ENCODE measurements at places on chromosomes 5 and 9.

GRCh38 chr9:122133984-122134535 lies 25.5 kb downstream of the NDUFA8 start:
- no peak for DNase-seq

GRCh38 chr5:121199216-121199999 lies 652.3 kb upstream of the FTMT start:
- peak; percentile 57 for DNase-seq

- no peak for DNase-seq
These were observed at the start of gene CSF1R for GRCh38 chr5:150085950-150086715. Gene CSF1R, minus strand, starts transcription at chr5:150086554. Its CDS starts 127 bp downstream, at chr5:150086427.

DNA sequence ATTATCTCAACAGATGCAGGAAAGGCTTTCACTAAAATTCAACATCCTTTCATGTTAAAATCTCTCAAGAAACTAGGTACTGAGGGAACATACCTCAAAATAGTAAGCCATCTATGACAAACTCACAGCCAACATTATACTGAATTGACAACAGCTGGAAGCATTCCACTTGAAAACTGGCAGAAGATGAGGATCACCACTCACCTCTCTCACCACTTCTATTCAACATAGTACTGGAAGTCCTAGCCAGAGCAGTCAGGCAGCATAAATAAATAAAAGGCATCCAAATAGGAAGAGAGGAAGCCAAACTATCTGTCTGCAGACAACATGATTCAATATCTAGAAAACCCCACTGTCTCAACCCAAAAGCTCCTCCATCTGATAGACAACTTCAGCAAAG lies 203.6 kb upstream of the GRAMD2B start:
- no peak for DNase-seq

GRCh38 chr5:13985731-13986418 lies 41.4 kb upstream of the DNAH5 start:
- DNase-seq, result peak; percentile 99

DNA sequence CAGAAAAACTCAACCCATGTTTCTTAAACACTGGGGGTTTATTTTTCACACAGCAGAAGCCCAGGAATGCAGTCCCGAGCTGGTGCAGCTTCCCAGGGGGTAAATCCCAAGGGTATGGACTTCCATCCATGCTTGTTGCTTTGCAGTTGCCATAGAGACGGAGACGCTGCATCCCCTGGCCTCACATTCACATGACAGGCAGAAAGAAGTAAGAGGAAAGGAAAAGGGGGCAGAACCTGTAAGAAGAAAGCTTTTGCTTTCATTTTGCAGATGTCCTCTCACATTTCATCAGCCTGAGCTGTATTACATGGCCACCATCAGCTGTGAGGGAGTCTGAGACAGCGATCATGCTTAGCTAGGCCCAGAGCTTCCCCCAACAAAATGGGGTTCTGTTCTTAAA lies 321.0 kb downstream of the AGTPBP1 start:
- no peak for DNase-seq

DNA sequence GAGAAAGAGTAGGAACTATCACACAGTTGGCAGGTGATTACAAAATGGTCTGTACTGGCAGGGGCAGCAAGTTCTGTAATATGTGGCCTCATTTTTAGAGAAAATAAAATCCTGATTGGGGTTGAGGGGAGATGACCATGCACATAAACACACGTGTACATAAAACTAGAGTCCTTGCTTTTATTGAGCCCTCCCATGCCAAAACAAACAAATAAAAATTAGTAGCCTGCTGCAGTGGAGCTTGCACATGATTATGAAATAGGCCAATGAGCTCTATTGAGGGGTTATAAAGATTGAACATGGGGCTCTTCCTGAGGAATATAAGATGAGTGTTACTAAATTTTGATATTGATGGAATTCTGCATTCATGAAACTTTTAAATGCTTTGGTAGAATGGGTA lies 248.4 kb downstream of the ELAVL2 start:
- no peak for DNase-seq

DNA sequence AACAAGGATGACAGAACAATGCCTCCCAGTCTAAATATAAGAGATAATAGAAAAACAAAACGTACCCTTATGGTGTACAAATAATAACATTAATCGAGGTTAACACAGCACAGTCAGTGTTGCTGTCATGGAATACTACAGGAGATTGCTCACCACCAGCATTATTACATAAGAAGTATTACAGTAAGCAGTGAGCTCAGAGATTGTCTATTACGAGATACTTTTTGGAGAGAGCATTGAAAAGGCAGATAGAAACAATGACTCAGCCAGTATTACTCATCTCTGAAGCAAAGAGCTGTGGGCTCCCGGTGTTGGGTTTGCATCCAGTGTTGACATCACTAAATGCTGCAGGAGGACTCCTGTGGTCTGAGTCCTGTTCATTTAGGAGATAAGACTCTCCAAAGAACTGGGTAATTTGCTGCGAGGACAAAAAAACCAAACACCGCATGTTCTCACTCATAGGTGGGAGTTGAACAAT lies 191.9 kb upstream of the SEMA6A start:
- peak; percentile 30 for DNase-seq

- DNase-seq, result peak; percentile 39
These were observed 453.2 kb downstream of the CDH18 start for GRCh38 chr5:19534751-19535150.

DNA sequence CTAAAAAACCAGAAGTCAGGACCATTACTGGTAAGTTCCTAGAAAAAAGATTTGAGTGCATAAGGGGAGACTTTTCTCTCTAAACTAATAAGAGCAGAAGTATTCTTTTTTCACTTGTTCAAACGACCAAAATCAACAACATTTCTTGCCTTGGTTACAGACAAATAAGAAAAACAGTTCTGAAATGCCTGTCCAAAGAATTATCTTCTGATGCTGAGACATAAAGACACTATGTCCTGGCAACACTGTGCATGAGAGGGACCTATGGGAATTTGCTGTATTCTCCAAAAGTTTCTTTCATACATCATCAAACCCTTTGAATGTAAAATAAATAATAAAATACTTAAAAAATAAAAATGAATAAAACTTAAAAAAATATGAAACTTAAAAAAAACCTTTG lies 50.4 kb downstream of the ZNF474 start:
- no peak for DNase-seq

- DNase-seq, result no peak
These were observed 94.7 kb downstream of the ANGPTL2 start for GRCh38 chr9:127027694-127028093.

DNA sequence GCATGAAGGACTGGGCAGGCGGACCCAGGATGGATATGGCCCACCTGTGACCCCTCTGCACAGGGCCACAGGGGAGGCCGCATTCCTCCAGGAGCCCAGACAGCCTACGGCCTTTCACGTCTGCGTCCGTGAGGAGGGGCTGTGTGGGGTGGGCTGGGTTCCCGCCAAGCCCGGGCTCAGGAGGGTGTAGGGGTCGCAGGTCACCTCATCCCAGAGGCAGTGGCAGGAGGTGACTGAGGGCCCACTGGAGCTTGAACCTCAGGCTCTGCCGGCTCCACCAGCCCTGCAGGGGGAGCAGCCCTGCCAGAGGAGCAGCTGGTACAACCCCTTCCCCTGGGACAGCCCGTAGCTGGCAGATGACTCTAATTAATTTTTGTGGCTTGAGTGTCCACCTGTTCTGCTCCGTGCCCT lies 40.7 kb upstream of the CACNA1B start:
- DNase-seq, result no peak

- DNase-seq, result no peak
These were observed 15.0 kb downstream of the CACNA1B start for GRCh38 chr9:137892424-137893191.

DNA sequence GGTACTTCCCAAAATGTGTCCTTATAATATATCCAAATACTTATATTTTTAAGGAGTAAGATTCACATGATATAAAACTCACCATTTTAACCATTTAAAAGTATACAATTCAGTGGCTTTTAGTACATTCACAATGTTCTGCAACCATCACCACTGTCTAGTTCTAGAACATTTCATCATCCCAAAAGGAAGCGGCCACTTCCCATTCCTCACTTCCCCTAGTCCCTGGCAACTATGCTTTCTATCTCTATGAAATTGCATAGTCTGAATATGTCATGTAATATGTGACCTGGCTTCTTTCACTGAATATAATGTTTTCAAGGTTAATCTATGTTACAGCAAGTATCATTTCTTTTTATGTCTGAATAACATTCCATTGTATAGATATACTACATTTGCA lies 615.1 kb upstream of the SGCD start:
- DNase-seq, result no peak

- no peak for DNase-seq
These were observed 129.4 kb upstream of the BASP1 start for GRCh38 chr5:17088051-17088450.

- peak; percentile 82 for DNase-seq
These were observed 32.1 kb downstream of the NAIF1 start for GRCh38 chr9:128034821-128035652.

- peak; percentile 31 for DNase-seq
These were observed 587.7 kb upstream of the GRAMD2B start for GRCh38 chr5:125835293-125836172.

- no peak for DNase-seq
These were observed 393.8 kb downstream of the GADD45G start for GRCh38 chr9:89998633-89999032.

DNA sequence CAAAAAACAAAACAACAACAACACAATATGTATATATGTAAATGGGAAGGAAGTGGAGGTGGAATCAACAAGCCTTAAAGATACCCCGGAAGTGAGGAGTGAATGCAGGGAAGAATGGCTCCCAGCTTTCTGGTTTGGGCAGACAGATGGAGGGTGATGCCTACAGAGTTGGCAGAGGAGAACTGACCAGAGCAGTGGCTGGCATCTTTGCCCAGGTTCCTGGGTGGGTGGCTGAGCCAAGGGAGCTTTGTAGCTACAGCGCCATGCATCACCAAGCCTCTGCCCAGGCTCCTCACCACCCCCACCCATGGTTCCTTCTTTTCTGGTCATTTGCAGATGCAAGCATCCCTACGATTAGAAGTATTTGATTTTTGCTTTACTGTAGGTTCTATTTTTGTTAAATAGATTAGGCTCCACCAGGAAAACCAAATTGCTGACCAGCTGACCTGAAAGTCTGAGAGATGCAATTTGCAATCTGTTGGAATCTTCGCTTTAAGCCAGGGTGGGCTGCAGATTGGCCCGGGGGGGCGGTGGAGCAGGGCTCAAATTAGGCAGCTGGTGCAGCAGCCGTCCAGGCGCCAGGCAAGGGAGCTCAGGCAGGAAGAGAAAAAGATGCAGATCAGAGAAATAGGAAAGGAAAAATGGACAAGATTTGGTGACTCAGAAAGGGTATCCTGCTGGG lies 163.3 kb upstream of the TBC1D2 start:
- no peak for DNase-seq

DNA sequence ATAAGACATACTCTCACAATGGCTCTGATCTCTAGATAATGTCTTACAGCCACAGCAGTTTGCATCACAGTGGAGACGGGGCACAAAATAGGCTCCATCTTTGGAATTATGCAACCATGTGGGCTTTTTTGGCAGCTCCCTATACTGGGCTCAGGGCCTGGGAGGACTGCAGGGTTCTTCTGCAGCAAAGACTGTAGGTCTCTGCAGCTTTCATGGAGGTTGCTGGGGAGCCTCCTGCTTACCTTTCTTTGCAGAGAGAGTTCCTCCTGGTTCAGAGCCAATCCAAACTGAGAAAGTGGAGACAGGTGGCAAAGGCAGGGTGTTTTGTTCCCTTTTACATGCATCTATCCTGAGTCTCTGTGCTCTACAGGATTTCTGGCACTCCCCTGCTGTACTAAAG lies 558.0 kb downstream of the TLR4 start:
- no peak for DNase-seq

DNA sequence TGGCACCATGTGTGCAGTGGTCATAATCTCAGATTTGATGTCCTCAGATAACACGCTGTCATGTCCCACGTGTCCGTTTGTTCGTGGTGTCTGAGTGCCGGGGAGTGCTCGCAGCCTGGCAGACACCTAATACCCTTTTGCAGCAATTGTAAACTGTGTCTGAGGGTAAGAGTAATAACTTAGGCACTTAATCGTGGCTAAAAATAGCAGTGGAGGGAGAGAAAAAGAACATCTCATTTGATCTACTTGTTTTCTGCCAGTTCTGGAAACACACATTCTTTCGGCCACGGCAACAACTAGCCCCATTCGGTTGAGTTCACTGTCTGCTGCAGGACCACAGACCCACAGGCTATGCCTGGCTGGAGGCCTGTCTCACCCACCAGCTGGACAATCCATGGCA lies 16.5 kb downstream of the ADCY2 start:
- no peak for DNase-seq

DNA sequence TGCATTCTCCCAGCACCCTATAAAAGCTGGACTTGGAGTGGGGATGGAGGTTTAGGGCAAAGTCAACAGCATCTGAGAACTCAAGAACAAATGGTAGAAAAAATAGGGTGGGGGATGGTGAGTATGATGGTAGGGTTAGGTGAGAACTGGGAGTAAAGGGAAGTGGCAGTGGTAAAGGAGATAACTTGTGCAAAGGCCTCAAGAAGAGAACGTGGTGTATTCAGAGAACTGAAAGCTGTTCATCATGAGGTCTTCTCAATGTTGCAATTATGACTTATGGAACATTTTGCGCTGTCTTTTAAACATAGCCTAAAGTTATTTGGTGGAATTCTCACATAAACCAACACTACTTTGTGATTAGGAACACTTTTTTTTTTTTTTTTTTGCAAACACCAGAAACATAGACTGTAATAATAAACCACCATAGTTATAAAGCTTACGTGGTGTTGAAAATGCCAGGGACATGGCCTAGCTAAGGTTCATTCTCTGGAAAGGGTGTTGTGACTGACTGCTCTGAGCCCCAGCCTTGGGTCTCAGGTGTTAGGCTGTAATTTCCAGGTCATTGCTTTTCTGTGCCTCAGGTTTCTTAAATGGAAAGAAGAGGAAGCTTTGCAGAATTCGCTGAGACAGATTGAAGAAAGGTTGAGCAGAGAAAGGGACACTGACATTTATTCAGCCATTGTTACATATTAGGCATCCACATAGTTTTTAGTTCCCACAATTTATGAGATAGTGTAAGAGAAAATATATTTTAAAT lies 19.2 kb upstream of the TXNDC8 start:
- no peak for DNase-seq

- DNase-seq, result peak; percentile 74
These were observed 47.3 kb upstream of the PHYKPL start for GRCh38 chr5:178279723-178280438.

DNA sequence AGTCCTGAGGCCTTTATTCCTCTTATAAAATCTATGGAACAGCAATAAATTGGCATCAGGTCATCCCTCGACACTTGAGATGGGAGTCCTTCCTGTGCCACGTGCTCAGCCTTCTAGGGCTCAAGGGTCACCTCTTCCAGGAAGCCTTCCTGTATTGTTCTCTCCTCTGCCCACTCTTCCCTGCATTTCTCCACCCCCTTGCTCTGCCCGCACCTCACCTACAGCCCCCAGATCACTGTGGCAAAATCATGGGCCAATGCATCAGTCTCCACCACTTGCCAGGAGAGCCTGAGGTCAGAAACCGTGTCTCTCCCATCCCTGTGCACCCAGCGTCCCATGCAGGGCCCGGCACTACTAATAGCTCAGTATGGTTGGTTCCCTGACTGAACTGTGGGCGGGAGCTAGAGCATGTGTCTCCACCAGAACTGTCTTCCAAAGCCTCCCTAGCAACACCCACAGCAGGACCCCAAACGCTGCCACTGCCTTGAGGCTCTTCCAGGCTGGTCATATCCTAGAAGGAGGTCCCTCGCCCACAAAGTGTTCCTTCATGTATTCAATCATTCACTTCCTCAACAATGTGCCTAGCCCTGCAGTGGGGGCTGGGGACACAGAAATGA lies 13.5 kb downstream of the DUSP1 start:
- DNase-seq, result peak; percentile 44

GRCh38 chr5:148595697-148596096 lies 58.6 kb downstream of the HTR4 start:
- DNase-seq, result no peak

GRCh38 chr9:87783180-87783579 lies 57.3 kb downstream of the CTSL start:
- DNase-seq, result no peak

GRCh38 chr5:59274106-59274636 lies 619.4 kb downstream of the PDE4D start:
- no peak for DNase-seq
